ENCODE measurements at places on chromosomes 2 and 18. TPM values are rescaled to one million over a fixed set of nuclear protein-coding genes. Genes with fewer than 3 reads are reported as not detected.

LRRC30 gene
- total RNA-seq = not detected

CDK15 gene
- total RNA-seq = 14.9 TPM

CDH7 gene
- total RNA-seq = 0.12 TPM

CNDP1 gene
- 0.15 TPM for total RNA-seq

OXER1 gene
- total RNA-seq = 7.8 TPM

TNFRSF11A gene
- total RNA-seq = 1.4 TPM

PTPRM gene
- 49.6 TPM for total RNA-seq

CYS1 gene
- 21.5 TPM for total RNA-seq

L3MBTL4 gene
- total RNA-seq = 39.2 TPM

DNAJC5G gene
- total RNA-seq = not detected

GALNT14 gene
- total RNA-seq = 1.8 TPM

VIL1 gene
- total RNA-seq = not detected

TMEM127 gene
- 46.3 TPM for total RNA-seq

NEUROD1 gene
- not detected for total RNA-seq

RAB11FIP5 gene
- 33.1 TPM for total RNA-seq

SPATA3 gene
- total RNA-seq = not detected

LRRTM4 gene
- 0.71 TPM for total RNA-seq

GRCh38 chr18:66560094-66560493 lies 43.8 kb downstream of the CDH19 start:
- no peak overlapping the region for H3K27ac ChIP-seq
- H3K36me3 ChIP-seq = no peaks in the 10 kb centered on the region
- no peaks in the 10 kb centered on the region for H3K27me3 ChIP-seq
- no peak overlapping the region for H3K4me3 ChIP-seq
- H3K4me1 ChIP-seq = no peaks in the 10 kb centered on the region

GRCh38 chr18:54215069-54215468 lies 9.4 kb downstream of the MBD2 start:
- H3K36me3 ChIP-seq = no peaks in the 10 kb centered on the region
- H3K27me3 ChIP-seq = no peaks in the 10 kb centered on the region
- no peak overlapping the region for H3K4me3 ChIP-seq
- no peak for DNase-seq

DNA sequence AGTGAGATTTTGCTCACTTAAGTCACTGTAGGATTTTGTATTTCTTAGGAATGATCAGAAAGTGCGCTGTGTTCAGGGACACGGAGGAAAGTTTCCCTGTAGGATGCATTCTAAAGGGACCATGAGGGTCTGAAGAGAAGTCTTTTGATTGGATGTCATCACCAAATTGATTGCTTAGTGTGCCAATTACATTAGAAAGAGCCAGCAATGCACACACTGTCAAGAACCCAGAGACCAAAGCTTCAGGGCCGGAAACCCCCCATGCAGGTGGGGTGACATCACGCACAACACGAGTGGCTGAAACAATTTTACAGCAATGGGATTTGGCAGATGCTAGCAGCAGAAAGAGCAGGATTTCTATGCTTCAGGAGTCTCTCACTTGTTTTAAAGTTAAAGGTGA lies 242.4 kb downstream of the NAPG start:
- no peaks in the 10 kb centered on the region for H3K36me3 ChIP-seq
- DNase-seq = no peak
- no peak overlapping the region for H3K27ac ChIP-seq
- H3K4me3 ChIP-seq = no peak overlapping the region

- no peaks in the 10 kb centered on the region for H3K36me3 ChIP-seq
- H3K4me3 ChIP-seq = no peak overlapping the region
- no peak for DNase-seq
- no peaks in the 10 kb centered on the region for H3K27me3 ChIP-seq
- peaks cover 12% of the 10 kb centered on the region for H3K4me1 ChIP-seq
Observed at GRCh38 chr2:28166956-28167355, 225.7 kb upstream of the FOSL2 start.

- no peak overlapping the region for H3K27ac ChIP-seq
- H3K27me3 ChIP-seq = no peaks in the 10 kb centered on the region
- no peaks in the 10 kb centered on the region for H3K36me3 ChIP-seq
- DNase-seq = no peak
- H3K4me1 ChIP-seq = peaks cover 1% of the 10 kb centered on the region
Observed at GRCh38 chr18:58758606-58759005, 87.3 kb downstream of the MALT1 start.

DNA sequence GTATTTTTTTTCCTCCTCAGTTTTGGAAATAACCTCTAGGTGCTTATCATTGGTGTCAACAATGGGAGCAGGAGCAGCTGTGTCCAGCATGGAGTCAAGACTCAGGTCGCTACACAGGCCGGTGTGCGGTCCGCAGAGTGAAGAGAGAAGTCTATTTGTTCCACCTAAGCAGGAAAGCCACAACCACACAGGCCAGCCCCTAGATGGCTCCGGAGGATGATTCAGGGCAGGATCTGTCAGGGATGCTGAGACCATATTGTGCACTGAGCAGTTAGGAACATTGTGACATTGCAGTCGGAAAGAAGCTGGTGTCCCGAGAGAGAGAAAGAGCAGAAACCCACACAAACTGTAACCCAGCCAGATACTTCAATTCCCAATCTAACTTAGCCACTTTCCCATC lies 136.9 kb downstream of the GAREM1 start:
- H3K27ac ChIP-seq = no peak overlapping the region
- H3K27me3 ChIP-seq = no peaks in the 10 kb centered on the region
- DNase-seq = no peak
- H3K4me1 ChIP-seq = no peaks in the 10 kb centered on the region
- H3K36me3 ChIP-seq = no peaks in the 10 kb centered on the region

- no peak overlapping the region for H3K27ac ChIP-seq
- H3K27me3 ChIP-seq = no peaks in the 10 kb centered on the region
- no peaks in the 10 kb centered on the region for H3K4me1 ChIP-seq
- no peaks in the 10 kb centered on the region for H3K36me3 ChIP-seq
- no peak for DNase-seq
Observed at GRCh38 chr2:60350791-60351190, 202.7 kb downstream of the BCL11A start.

- H3K36me3 ChIP-seq = no peaks in the 10 kb centered on the region
- DNase-seq = peak; percentile 71
- peaks cover 2% of the 10 kb centered on the region for H3K4me1 ChIP-seq
- H3K4me3 ChIP-seq = peak overlapping the region; percentile 39
- no peak overlapping the region for H3K27ac ChIP-seq
Observed at GRCh38 chr2:236507393-236508085, 62.1 kb upstream of the ACKR3 start.

GRCh38 chr18:21084511-21085078 lies 27.0 kb downstream of the ROCK1 start:
- DNase-seq = no peak
- no peak overlapping the region for H3K4me3 ChIP-seq
- no peaks in the 10 kb centered on the region for H3K4me1 ChIP-seq
- H3K27me3 ChIP-seq = no peaks in the 10 kb centered on the region
- H3K36me3 ChIP-seq = no peaks in the 10 kb centered on the region
- H3K27ac ChIP-seq = no peak overlapping the region

- H3K4me3 ChIP-seq = no peak overlapping the region
- H3K27me3 ChIP-seq = no peaks in the 10 kb centered on the region
- H3K4me1 ChIP-seq = peaks cover 35% of the 10 kb centered on the region
- peak overlapping the region; percentile 53 for H3K27ac ChIP-seq
- H3K36me3 ChIP-seq = no peaks in the 10 kb centered on the region
Observed at GRCh38 chr2:240960309-240960970, 38.0 kb upstream of the SNED1 start.

DNA sequence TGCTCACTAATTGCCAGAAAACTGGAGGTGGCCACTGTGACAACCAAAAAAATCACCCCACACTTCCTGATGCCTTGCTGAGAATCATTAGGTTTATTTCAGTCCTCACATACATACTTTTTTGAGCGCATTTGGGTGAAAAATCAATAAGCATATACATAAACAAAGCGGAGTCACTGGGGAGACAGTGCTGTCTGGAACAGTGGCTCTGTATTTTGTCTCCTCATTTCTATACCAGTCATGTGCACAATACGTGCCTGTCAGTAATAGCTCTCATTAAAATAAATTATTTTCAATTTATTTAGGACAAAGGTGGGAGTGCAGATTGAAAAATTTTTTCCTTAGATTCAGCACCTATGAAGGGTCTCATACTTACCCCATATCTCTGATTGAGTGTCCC lies 48.2 kb downstream of the CXCR4 start:
- no peaks in the 10 kb centered on the region for H3K36me3 ChIP-seq
- H3K4me1 ChIP-seq = no peaks in the 10 kb centered on the region
- no peak overlapping the region for H3K27ac ChIP-seq
- DNase-seq = no peak

GRCh38 chr2:168559187-168559586 lies 103.1 kb downstream of the CERS6 start:
- no peak for DNase-seq
- peaks cover 3% of the 10 kb centered on the region for H3K4me1 ChIP-seq
- H3K27ac ChIP-seq = no peak overlapping the region
- H3K36me3 ChIP-seq = no peaks in the 10 kb centered on the region
- no peaks in the 10 kb centered on the region for H3K27me3 ChIP-seq

DNA sequence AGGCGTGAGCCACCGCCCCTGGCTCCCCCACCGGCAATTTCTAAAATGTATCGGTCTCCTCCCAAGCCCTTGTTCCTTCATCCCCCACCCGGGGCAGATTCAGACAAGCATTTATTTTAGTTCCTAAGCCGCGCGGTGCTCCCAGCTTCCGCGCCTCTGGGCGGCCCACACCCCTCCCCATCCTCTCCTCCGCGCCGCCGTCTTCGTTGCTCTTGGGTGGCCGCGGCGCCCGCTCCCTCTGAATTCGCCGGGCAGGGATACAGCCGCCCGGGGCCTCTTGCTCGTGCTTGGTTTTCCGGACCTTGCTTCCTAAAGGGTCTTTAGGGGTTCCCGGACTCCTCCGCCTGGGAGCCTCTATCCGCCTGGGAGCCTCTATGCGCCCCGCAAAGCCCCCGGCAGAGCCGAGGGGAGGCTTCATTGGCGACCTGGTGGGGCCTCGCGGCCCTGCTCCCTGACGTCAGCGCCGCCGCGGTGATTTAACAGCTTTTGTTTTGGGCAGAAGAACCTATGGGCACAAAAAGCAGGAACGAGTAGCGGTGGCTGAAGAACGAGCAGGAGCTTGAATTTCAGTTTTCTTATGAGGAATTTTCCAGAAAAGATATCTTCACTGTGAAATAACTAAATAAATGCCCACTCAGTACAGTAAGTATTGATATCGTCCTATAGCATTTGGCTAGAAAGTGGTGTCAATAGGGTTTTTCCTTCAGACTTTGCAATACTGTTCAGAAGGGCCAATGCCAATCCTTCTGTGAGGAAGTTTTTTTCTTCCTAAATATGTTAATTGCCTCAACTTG lies 37.3 kb downstream of the PRKRA start:
- peak; percentile 83 for DNase-seq
- H3K36me3 ChIP-seq = no peaks in the 10 kb centered on the region
- H3K27ac ChIP-seq = peak overlapping the region; percentile 81
- H3K4me1 ChIP-seq = no peaks in the 10 kb centered on the region
- H3K27me3 ChIP-seq = no peaks in the 10 kb centered on the region
- peak overlapping the region; percentile 50 for H3K4me3 ChIP-seq

- no peak overlapping the region for H3K27ac ChIP-seq
- H3K4me1 ChIP-seq = no peaks in the 10 kb centered on the region
- no peaks in the 10 kb centered on the region for H3K36me3 ChIP-seq
- H3K4me3 ChIP-seq = no peak overlapping the region
- no peaks in the 10 kb centered on the region for H3K27me3 ChIP-seq
Observed at GRCh38 chr2:178419123-178419522, 31.9 kb downstream of the PRKRA start.

GRCh38 chr18:25141399-25141798 lies 210.6 kb downstream of the ZNF521 start:
- no peak for DNase-seq
- no peaks in the 10 kb centered on the region for H3K36me3 ChIP-seq
- H3K4me1 ChIP-seq = peaks cover 15% of the 10 kb centered on the region
- H3K4me3 ChIP-seq = no peak overlapping the region

DNA sequence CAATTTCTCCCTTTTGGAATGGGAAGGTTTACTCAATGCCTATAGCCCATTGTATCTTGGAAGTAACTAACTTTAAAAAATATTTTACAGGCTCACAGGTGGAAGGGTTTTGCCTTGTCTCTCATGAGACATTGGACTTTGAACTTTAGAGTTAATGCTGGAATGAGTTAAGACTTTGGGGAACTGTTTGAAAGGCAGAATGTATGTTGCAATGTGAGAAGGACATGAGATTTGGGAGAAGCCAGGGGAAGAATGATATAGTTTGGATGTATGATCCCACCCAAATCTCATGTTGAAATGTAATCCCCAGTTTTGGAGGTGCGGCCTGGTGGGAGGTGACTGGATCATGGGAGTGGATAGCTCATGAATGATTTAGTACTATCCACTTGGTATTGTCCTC lies 17.5 kb upstream of the TBC1D8 start:
- H3K27ac ChIP-seq = no peak overlapping the region
- H3K4me1 ChIP-seq = no peaks in the 10 kb centered on the region
- no peaks in the 10 kb centered on the region for H3K27me3 ChIP-seq
- DNase-seq = no peak
- H3K4me3 ChIP-seq = no peak overlapping the region
- no peaks in the 10 kb centered on the region for H3K36me3 ChIP-seq

- no peak overlapping the region for H3K4me3 ChIP-seq
- no peaks in the 10 kb centered on the region for H3K36me3 ChIP-seq
- no peaks in the 10 kb centered on the region for H3K27me3 ChIP-seq
- H3K4me1 ChIP-seq = peaks cover 26% of the 10 kb centered on the region
- DNase-seq = peak; percentile 77
Observed at GRCh38 chr2:160387558-160388262, 105.9 kb downstream of the RBMS1 start.

DNA sequence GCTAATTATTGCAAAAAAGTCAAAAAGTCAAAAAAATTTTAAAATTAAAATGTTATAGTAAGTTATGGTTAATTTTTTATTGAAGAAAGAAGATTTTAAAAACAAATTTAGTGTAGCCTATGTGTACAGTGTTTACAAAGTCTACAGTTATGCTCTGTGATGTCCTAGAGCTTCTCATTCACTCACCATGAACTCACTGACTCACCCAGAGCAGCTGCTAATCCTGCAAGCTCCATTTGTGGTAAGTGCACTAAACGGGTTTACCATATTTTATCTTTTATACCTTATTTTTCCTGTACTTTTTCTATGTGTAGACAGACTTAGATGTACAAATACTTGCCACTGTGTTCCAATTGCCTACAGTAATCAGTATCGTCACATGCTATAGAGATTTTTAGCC lies 788.2 kb downstream of the DSC3 start:
- no peak overlapping the region for H3K4me3 ChIP-seq
- no peak overlapping the region for H3K27ac ChIP-seq
- no peaks in the 10 kb centered on the region for H3K27me3 ChIP-seq
- DNase-seq = no peak

- peak; percentile 52 for DNase-seq
- no peak overlapping the region for H3K4me3 ChIP-seq
- no peaks in the 10 kb centered on the region for H3K27me3 ChIP-seq
- peaks cover 9% of the 10 kb centered on the region for H3K4me1 ChIP-seq
- no peak overlapping the region for H3K27ac ChIP-seq
- no peaks in the 10 kb centered on the region for H3K36me3 ChIP-seq
Observed at GRCh38 chr2:120729406-120730399, 6.0 kb upstream of the GLI2 start.

GRCh38 chr18:67282796-67283195 lies 233.7 kb downstream of the DSEL start:
- no peak overlapping the region for H3K4me3 ChIP-seq
- no peak overlapping the region for H3K27ac ChIP-seq
- no peaks in the 10 kb centered on the region for H3K27me3 ChIP-seq
- DNase-seq = no peak
- H3K36me3 ChIP-seq = no peaks in the 10 kb centered on the region

GRCh38 chr2:79920512-79921076 lies 384.0 kb downstream of the LRRTM1 start:
- no peak overlapping the region for H3K27ac ChIP-seq
- H3K27me3 ChIP-seq = no peaks in the 10 kb centered on the region
- H3K4me1 ChIP-seq = no peaks in the 10 kb centered on the region
- H3K4me3 ChIP-seq = no peak overlapping the region
- H3K36me3 ChIP-seq = no peaks in the 10 kb centered on the region
